Neural crest cell (in vitro differentiated cells): ENCODE measurements at places on chromosomes 11 and 22.

- DNase-seq = no peak
Measured at GRCh38 chr11:85281550-85281949, 345.6 kb downstream of the DLG2 start.

GRCh38 chr11:77502346-77502905 lies 28.5 kb upstream of the PAK1 start:
- DNase-seq = no peak

DNA sequence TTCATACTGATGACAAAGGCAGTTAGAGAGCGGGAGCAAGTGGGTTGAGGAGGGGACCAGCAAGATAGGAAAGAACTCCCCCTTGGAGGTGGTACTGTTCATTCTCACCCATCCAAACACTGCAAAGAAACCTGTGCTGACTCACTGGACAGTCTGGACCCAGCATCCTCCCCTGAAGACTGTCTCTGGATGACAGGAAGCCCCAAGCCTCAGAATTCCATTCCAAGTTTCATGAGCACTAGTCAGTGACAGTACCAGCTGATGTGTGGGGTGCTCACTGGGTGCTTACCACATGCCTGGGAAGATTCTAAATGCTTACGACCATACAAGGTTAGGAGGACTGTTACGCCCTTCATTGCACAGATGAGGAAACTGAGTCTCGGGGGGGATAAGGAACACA lies 160.9 kb downstream of the IGLL1 start:
- DNase-seq = no peak

DNA sequence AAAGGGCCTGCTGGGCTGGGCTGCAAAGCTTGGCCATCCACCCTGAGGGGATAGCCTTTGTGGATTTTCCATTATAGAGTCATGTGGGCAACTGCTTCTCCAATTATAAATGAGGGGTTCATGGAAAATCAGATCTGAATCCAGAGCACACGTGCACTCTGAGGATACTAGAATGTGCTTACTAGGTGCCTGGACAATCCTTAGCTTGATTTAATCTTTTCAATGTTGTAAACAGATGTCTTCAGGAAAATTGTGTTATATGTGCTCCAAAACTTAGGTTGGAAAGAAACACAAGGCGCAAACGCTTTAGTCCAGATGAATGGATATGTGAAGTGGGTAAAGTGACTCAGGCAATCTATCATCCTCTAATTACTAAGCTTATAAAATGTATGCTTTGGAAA lies 92.0 kb downstream of the SLC17A6 start:
- DNase-seq = no peak

- DNase-seq = no peak
Measured at GRCh38 chr11:90493379-90493778, 270.5 kb upstream of the CHORDC1 start.
